ENCODE measurements at places on chromosomes 3 and 15.

- no peak for DNase-seq
These were observed 34.0 kb upstream of the CCDC174 start for GRCh38 chr3:14617508-14618023.

GRCh38 chr3:151204530-151205402 lies 1.8 kb upstream of the GPR171 start:
- DNase-seq, result no peak

GRCh38 chr3:44026220-44026865 lies 215.3 kb upstream of the TOPAZ1 start:
- DNase-seq, result no peak

- no peak for DNase-seq
These were observed 34.0 kb downstream of the SCG5 start for GRCh38 chr15:32675466-32675865.

DNA sequence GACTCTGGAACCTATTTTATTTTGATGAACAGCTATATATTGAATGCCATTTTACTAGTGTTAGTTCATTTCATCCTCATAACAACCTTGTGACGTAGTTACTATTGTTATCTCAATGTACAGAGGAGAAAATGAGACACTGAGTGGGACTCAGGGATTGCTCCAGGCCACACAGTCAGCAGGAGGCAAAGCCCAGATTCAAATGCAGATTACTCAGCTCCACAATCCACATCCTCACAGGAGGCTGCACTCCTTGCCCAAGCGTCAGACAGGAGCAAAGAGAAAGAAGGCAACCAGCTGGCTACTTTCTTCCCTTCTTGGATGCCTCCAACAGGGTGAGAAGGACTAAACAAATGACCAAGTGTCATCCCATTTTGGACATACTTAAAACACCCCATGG lies 92.0 kb upstream of the CCDC54 start:
- DNase-seq, result no peak

GRCh38 chr3:159763602-159764489 lies 224.8 kb upstream of the IL12A start:
- DNase-seq, result peak; percentile 73

- DNase-seq, result peak; percentile 30
These were observed 26.8 kb upstream of the SEMA4B start for GRCh38 chr15:90174140-90174875.

GRCh38 chr3:196408565-196409300 lies 23.5 kb downstream of the UBXN7 start:
- no peak for DNase-seq

GRCh38 chr15:83436513-83437158 lies 10.5 kb upstream of the SH3GL3 start:
- no peak for DNase-seq

DNA sequence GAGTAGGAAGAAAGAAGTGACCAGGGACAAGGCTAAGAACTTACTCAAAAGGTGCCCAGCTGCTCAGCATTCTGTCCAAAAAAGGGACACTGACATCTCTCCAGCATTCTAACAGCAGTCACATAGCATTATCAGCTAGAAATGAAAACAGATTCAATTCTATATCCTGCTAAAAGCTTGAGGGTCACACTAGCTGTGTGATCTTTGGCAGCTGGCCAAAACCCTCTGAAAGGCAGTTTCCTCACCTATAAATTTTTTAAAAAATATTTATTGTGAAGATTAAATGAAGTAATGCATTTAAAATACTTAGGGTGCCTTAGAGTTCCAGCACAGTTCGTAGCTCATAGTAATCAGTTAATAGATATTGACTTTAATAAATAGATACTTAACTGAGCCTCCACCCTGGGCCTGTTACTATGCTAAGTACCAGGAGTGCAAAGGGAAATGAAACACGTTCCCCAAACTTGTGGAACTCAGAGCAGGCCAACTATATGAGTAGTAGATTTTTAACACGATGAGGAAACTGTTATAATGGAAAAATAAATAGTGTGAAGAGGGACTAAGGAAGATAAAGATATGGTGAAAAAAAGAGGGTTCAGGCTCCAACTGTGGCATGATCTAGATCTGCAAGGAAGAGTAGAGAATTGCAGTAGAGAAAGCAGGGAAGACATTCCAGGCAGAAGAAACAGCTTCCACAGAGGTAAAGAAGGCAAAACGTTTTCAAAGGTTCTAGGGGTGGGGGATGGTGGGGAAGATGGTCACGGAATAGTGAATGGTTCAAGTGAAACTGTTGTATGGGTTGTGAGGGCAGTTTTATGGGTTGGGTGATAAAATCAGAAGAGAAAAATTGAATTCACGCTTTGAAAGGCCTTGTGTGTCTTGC lies 11.4 kb downstream of the CD86 start:
- no peak for DNase-seq

GRCh38 chr3:52299247-52299878 lies 11.7 kb downstream of the GLYCTK start:
- DNase-seq, result no peak

DNA sequence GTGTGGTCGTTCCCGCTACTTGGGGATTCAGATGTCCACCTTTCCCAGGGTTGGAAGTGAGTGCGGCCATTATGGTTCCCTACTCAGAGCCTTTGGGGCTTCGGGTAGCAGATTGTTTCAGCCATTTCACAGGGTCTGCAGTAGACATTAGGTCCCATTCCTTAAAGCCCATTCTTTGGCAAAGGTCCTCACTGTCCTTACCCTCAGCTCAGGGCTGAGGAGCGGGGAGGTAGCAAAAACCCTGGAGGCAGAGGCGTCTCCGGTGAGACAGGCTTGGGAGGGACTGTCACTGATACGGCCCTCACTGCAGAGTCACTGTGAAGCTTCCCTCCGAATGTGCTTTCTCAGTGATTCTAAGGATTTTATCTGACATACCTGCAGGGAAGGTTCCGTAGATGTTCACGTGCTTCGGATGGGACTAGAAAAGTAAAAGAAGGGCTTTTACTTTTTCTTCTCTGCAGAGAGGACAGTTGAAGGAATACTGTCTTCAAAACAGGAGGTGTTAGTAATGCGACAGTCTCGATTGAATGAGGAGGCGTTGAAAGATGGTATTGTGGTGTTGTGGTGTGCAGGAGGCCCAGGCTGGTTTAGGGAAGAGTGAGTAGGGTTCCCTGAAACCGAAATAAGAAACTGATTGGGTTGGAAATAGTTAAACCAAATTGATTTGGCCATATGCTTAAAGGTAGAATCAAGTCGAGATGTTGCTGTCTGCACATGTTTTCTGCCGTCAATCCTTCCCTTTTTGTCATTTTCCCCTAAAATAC lies 630 bp downstream of the ATP6V1A start:
- no peak for DNase-seq

DNA sequence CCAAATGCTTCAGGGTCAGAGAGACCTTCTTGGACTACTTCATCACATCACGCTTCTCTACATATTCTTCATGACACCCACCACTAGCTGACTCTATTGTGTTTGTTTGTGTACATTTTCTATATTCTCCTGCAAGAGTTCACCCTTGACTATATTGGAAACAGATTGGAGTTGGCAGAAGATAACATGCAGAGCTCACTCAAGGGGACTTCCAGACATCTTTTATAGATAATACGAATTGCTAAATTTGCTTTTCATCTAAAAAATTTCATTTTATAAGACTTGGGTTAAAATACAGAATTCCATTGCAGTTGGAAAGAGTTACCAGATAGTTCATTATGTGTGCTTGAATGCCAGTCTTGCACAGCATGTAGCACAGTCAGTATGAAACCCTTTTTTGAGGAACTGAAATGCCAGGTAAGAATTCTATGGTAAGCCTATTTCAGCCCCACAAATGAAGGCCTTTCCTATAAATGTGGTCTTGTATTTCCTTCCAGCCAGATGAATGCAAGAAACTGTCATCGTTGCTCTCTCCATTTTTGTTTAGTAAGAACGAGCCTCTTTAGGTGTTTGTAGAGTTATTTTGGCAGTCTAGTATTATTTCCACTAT lies 177.6 kb downstream of the GHSR start:
- DNase-seq, result no peak

- no peak for DNase-seq
These were observed 60.3 kb downstream of the CMSS1 start for GRCh38 chr3:99878005-99878404.

DNA sequence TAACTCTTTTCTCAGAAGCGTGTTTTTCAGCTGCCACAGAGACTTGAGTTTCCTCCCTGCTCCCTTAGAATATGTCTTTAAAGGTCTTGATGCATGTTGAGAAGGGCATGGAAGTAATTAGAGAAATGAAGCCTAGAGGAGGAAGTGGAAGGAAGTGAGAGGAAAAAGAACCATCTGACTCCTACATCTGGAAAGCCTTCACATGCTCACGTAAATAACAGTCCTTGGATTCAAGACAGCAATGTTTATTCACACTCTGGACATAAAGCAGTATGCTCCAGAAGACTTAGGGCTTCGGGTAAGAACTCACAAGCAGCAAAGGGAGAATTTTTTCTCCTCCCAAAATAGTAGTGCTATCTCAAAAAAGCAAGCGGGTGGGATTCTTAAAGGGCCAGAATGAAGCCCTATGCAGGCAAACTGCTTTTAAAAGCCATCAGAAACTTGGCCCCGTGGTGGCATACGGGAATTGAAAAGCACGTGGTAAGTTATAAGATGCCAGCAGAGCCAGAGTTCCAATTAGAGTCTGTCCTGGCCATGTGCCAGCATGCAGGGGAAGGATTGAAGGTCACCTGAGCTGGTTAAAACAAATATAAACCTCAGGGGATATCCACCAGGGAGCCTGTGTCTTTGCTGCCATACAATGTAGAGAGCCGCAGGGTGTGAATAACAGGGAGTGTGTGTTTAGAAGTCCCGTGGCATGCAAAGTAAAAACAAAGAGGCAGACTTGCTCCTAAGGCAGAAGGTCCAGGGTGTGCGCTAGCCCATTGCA lies 380.8 kb upstream of the NDN start:
- DNase-seq, result no peak

DNA sequence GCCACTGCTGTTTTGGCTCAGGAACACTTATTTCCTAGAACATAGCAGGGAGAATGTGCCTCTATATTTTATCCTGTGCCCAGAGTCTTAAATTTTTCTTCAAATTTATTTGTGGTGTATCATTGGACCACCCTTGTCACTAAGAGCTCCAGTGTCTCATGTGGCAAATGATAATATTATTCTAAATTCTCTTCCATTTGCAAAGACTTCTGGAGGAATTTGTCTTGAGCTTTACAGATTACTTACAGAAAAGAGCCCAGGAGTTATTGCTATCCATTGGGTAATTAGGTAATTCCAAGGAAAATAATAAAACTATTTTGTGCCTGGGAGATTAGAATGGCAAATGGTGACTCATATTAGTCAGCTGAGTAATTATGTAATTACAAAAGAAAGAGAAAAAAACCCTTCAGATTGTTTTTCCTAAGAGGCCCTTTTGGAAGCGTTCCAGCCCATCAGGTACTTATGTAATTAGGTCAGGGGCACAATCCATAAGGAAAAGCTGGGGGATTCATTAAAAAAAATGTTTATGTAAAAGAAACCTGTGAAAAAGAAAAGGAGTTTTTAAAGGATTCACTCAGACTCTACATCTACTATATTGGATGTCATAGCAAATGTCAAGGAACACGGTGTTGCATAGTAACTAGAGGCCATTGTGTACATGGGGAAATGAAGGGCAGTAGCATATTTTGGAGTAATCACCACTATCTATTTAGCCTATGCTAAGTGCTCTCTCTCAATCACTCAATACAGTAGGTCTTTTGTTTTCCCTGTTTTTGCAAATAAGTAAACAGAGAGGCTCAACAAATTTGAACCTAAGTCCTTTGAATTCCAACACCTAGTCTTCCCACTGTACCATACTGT lies 380.9 kb upstream of the RARB start:
- no peak for DNase-seq

DNA sequence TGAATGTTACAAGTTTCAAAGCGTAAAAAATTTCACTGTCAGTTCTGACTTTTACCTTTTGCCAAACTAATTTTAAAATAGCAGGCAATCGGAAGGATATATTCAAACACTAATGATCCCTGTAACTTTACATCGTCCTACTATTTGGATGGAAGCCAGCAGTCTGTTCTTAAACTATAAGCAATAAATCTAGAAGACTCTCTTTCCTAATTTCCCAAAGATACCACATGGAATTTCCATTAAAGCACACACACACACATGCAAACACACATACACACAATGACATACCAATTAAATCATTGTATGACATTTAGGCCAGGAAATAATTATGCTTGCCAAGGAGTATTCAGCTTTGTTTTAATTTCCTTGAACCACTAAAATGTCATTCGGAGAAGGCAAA lies 32.0 kb downstream of the IL17RD start:
- DNase-seq, result no peak

DNA sequence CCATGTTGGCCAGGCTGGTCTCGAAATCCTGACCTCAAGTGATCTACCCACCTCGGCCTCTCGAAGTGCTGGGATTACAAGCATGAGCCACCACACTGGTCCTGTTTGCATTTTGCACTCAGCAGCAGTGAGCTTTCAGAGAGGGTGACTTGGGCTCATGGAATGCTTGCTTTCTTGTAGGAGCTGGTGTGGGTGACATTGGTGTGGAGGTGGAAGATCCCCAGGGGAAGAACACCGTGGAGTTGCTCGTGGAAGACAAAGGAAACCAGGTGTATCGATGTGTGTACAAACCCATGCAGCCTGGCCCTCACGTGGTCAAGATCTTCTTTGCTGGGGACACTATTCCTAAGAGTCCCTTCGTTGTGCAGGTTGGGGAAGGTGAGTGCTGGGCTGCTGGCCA lies 90.3 kb downstream of the FLNB start:
- no peak for DNase-seq

DNA sequence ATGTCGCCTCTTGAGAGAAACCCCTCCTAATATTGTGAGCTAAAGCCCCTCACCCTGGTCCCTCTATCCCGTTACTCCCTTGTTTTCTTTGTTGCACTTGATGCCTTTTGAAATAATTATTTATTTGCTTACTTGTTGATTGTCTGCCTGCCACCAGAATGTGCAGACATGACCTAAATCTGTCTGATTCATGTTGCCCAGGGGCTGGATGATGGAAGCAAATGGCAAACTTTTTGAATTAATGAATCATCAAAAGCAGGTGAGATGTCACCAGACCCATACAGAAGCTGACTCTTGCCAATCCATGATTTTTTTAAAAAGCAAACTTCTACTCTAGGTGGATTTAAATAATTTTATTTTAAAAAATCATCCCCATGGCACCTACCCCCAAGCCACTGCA lies 49.3 kb downstream of the GRIP2 start:
- DNase-seq, result no peak

- no peak for DNase-seq
These were observed 2.1 kb upstream of the PRR20G start for GRCh38 chr3:127289706-127290575.

DNA sequence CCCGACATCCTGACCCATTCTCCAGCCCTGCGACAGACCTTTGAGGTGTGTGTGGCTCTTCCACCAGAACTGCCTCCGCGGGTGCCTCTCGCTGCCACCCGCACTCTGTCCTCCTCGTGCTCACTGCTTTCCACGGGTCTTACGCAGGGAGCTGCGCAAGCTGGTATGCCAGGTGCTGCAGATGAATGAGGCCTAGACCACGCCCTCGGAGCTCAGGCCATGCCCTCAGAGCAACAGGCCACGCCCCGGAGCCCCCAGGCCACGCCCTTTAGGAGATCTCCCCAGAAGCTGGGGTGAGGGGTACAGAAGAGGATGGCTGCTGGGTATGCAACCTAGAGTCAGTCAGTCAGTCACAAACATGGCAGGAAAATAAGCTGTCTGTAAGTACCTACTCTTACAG lies 300.3 kb downstream of the GABRG3 start:
- DNase-seq, result no peak

GRCh38 chr3:144687862-144688261 lies 716.2 kb downstream of the DIPK2A start:
- no peak for DNase-seq

Measured in amygdala (tissue), 56 donors.